ENCODE measurements at places on chromosomes 11 and 22.

DNA sequence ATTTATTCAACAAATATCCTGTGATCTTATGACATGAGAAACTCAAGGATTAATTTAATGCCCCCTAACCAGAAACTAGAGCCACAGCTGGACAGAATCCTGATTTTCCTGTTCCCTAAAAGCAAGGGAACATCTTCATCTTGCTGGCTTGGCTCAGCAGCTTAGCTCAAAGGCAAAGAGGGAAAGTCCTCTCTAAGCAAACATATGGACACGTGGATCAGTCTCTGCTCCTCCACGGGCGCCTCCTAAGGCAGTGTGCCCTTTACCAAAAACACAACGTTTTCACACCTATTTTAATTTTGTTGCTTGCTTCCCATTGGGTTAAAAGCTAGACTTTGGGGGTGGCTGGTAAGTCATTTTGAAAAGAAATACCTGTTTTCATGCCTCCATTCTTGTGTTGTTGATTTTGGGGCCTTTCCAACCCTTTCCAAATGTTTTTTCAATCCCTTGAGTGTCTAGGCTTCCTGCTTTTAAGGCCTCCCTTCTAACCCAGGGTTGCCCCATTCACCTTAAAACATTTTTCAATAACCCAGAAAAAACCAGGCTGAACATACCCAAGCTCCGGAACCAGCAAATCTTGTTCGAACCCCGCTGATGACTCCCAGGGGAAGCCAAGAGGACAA lies 15.5 kb downstream of the SLC1A2 start:
- no peak for DNase-seq

DNA sequence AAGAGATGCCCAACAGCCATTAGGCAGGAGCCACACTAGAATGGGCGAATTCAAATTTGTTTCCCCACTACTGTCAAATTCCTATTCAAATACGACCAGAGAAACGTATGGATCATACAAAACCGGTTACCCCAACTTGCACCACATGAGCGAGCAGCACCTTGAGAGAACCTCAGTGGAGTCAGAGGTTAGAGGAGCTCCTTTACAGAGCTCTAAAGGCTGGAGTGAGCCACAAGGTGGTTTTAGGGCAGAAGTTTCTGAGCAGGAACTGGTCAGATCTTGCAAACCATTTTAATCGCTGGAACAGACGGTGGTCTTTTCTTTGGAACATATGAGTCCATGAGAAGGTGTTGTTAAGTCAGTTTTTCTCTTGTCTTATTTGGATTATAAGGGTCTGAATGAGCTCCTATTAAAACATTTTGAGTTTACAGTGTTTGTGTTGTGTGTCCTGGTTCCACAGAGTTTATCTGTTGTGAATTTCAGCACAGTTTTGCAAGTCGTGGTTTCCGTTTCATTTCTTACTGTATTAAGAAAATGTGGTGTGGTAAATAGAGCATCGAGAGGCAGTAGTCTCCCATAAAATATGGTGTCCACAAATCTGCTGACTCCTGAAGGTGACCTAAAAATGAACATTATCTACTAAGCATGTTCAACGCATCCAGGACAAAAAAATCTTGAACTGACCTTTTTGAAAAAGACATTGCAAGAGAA lies 471.7 kb downstream of the NTM start:
- no peak for DNase-seq

DNA sequence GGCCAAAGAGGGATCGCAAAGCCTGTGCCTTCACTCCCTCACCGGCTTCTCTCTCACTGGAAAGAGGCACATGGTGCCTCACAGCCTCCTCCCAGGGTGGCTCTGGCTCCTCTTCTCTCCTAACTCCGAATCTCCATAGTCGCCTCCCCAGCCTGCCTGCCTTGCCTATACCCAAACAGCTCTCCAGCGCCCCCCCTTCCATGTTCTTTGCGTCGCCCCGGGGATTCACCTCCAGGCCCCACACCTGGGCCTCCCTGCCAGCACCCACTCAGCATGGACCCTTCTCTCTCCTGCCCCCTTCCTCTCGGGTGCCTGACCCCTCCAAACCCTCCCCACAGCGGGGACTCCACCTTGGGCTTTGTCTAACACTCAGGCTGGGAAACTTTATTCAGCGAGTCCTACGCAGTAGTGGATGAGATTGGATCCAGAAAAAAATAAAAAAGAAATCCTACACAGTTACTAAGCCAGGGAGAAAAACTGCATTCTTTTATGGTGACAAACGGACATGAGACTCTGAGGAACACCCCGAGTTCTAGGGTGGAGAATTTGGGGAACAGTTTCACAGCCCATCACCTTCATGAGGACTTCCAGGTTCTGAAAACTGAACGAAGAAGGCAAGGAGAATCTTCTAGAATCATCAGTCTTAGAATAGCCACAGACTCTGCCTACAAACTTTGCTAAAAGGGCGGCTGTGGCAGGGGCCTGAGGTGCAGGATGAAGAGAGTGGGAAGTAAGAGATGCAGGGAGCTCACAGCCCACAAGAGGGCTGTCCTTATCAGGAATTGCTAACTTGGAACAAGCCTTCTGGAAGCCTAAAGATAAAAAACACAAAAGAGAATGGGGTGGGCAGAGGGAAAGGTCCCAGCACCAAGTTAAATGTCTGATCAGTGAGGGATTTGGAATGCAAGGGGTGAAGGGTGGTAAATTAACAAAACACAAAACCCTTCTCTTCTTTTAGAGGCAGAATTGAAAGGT lies 5.3 kb downstream of the PPM1F start:
- no peak for DNase-seq

DNA sequence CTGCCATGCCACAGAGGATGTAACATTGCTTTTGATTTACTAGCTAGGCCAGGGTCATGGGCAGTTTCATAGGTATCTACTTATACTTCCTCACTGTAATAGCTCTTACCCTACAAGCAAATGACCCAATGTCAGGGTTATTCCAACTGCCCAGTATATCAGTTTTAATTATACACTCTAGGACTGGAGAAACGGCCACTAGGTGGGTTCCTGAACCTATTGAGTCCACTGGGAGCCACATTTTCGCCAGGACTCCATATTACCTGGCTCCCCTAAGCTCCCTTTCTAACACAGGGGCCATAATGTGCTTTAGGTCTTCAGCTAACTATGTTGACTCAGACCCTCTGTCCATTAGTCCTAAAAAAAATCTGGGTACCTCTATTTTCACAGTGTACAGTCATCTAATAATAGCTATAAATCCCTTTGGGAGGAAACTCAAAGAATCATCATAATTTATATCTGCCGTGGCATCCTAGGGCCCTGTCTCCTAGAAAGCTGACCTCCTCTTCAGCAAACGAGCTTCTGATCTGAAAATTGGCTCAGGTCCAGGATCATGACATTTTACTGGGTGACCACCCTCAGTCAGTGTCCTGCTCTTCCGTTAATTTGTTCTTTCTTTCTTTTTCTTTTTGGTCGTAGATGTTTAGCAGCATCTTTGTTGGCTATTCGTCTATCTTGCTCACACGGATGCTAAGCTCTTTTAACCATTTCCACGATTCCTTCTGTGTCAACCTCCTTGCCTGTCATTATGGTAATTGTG lies 244.3 kb downstream of the FAM76B start:
- no peak for DNase-seq

GRCh38 chr11:27356624-27357222 lies 6.3 kb downstream of the CCDC34 start:
- no peak for DNase-seq

GRCh38 chr11:28117712-28118111 lies 9.5 kb downstream of the METTL15 start:
- no peak for DNase-seq

DNA sequence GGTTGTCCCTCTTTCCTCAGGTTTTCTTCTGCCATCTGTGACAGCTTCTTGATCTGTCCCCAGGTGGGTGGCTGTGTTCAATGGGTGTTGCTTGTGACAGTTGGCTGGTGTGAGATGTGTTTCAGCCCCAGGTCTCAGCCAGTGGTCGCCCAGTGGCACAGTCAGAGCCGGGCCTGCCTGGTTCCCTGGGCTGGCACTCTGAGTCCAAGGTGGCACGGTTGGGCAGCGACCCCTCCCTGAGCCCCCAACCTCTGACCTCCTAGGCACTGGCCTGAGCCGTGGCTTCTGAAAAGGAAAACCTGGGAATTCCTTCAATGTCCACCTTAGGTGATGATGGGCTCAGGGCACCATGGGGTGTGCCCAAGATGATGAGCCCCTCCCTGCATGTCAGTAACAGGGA lies 14.0 kb upstream of the PRODH start:
- DNase-seq, result no peak

DNA sequence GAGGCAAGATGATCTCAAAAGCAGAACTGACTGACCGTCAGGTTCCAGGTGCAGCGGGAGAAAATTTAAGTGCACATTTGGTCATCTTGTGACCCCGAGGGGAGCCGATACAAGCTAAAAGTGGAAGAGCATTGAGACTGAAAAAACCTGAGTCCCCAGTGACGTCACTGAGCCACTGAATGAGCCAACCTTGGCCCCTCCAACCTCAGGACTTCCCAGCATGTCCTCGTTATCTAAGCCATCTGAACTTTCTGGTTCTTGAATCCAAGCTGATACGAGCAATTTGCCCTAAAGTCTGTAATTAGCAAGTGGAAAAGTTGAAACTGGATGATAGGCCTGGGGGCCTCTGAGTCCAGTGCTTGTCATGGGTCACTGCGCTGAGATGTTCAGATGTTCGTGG lies 51.1 kb upstream of the ISX start:
- no peak for DNase-seq

DNA sequence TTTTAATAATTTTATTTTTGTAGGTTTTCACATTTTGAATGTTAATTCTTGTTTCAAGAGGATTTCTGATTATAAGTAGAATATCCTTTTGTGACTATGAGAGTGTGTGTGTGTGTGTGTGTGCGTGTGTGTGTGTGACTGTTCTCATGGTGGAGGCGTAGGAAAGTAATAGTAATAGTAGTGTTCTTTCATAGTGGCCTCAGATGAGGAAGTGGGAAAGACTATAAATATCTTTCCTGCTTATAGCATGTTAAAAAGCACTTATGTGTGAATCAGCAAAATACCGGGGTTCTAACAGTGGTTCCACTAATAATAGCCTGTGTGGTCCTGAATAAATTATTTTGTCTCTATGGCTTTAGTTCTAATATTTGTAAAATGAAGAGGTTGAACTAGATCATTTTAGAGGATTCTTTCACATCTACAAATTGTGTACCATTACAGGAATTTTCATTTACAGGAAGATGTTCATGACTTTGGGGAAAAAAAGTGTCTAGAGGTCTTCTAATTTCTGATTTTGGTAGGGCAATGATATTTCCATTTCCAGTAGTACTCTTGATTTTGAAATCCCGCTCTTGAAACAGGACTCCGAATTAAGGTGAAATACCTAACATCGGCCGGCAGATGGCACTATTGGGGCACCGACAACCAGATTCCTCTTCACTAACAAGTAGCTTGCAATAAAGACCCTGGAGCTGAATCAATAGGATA lies 29.9 kb upstream of the OR10G7 start:
- DNase-seq, result peak; percentile 58

- no peak for DNase-seq
Measured at GRCh38 chr22:34645375-34645774, 420.6 kb upstream of the ISX start.

DNA sequence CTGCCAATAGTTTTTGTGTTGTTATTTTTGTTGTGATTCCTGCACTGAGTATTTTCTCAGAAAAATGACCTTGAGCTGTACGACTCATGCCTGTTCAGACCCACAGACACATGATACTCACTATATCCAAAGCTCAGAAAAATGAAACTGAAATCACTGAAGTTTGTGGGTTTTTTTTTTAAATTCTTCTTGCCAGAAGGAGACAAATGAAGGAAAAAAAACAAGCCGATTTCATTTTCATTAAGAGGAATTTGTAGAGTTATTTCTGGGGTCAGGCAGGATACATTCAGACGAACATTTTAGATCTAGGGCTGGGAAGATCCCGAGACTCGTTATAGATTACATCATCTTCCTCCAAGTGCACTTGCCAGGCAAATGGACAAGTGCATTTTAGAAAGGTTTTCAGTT lies 60.4 kb downstream of the BMAL1 start:
- DNase-seq, result no peak

GRCh38 chr22:37410174-37411055 lies 16.9 kb downstream of the ELFN2 start:
- no peak for DNase-seq

GRCh38 chr11:57983191-57983590 lies 40.5 kb upstream of the OR9Q1 start:
- no peak for DNase-seq

GRCh38 chr22:19766511-19767426 lies 6.2 kb downstream of the TBX1 start:
- peak; percentile 47 for DNase-seq

All from CD4-positive, alpha-beta T cell treated with Interleukin-21 for 1 hour (primary cell).